ENCODE measurements at places on chromosomes 1 and 21. TPM values are rescaled to one million over a fixed set of nuclear protein-coding genes. Genes with fewer than 3 reads are reported as not detected.
A peak's percentile ranks its signal among the peaks of the same experiment; 100 is the strongest.

Gene RGS1
- 9.4 TPM for total RNA-seq

Gene HSPB7
- total RNA-seq, result not detected

Gene FCAMR
- total RNA-seq, result not detected

Gene TOE1
- total RNA-seq, result 54.9 TPM

Gene MTX1
- total RNA-seq, result 68.0 TPM

GRCh38 chr1:230276401-230276800, 149.7 kb downstream of the PGBD5 start:
- H3K4me1 ChIP-seq, result peaks cover 59% of the 10 kb centered on the region
- peaks cover 20% of the 10 kb centered on the region for H3K36me3 ChIP-seq
- H3K27ac ChIP-seq, result peak overlapping the region; percentile 31
- H3K27me3 ChIP-seq, result no peaks in the 10 kb centered on the region

- no peaks in the 10 kb centered on the region for H3K27me3 ChIP-seq
- H3K36me3 ChIP-seq, result peaks cover 11% of the 10 kb centered on the region
- no peak overlapping the region for H3K4me3 ChIP-seq
- no peak overlapping the region for H3K27ac ChIP-seq
- no peak for DNase-seq
- no peaks in the 10 kb centered on the region for H3K4me1 ChIP-seq
Observed at GRCh38 chr1:61864489-61864888, 122.2 kb downstream of the PATJ start.

- no peak overlapping the region for H3K27ac ChIP-seq
- H3K4me1 ChIP-seq, result no peaks in the 10 kb centered on the region
- no peak overlapping the region for H3K4me3 ChIP-seq
- DNase-seq, result no peak
Observed at GRCh38 chr1:81392526-81393226, 408.1 kb upstream of the ADGRL2 start.

- no peak overlapping the region for H3K4me3 ChIP-seq
- H3K4me1 ChIP-seq, result no peaks in the 10 kb centered on the region
- no peak overlapping the region for H3K27ac ChIP-seq
- H3K36me3 ChIP-seq, result no peaks in the 10 kb centered on the region
Observed at GRCh38 chr1:78716186-78716585, 66.6 kb downstream of the IFI44 start.

GRCh38 chr1:161157867-161158266, 1.4 kb upstream of the USP21 start:
- peaks cover 39% of the 10 kb centered on the region for H3K4me1 ChIP-seq
- H3K36me3 ChIP-seq, result peaks cover 11% of the 10 kb centered on the region
- DNase-seq, result no peak
- no peak overlapping the region for H3K4me3 ChIP-seq
- H3K27ac ChIP-seq, result no peak overlapping the region
- H3K27me3 ChIP-seq, result no peaks in the 10 kb centered on the region

- peaks cover 11% of the 10 kb centered on the region for H3K4me1 ChIP-seq
- no peak overlapping the region for H3K4me3 ChIP-seq
- H3K27me3 ChIP-seq, result peaks cover 21% of the 10 kb centered on the region
- H3K36me3 ChIP-seq, result no peaks in the 10 kb centered on the region
Observed at GRCh38 chr21:45258466-45258865, 29.2 kb downstream of the POFUT2 start.

DNA sequence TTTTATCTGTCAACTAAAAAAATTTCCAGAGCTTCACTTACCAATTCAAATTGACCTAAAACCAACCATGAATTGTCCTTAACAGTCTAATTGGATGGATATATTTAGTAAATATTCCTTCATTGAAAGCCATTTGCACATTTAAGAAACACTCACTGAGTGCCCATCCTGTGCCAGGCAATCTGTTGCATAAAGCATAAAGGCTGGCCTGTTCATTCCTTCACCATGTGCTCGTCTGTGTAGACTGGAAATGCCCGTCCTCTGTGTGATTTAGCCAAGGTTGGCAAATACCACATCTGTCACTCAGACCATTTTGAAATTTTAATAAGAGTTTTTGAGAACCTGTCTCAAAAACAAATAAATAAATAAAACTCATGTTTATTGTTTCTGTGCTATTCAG, 57.1 kb downstream of the ZNF684 start:
- peaks cover 3% of the 10 kb centered on the region for H3K27me3 ChIP-seq
- H3K4me1 ChIP-seq, result peaks cover 18% of the 10 kb centered on the region
- H3K27ac ChIP-seq, result no peak overlapping the region
- DNase-seq, result no peak
- H3K36me3 ChIP-seq, result no peaks in the 10 kb centered on the region
- H3K4me3 ChIP-seq, result no peak overlapping the region

GRCh38 chr1:116968724-116969123, 32.8 kb upstream of the CD101 start:
- no peak overlapping the region for H3K27ac ChIP-seq
- DNase-seq, result no peak
- H3K4me1 ChIP-seq, result no peaks in the 10 kb centered on the region
- no peaks in the 10 kb centered on the region for H3K27me3 ChIP-seq

Data from activated naive CD8-positive, alpha-beta T cell treated with anti-CD3 and anti-CD28 coated beads for 36 hours (primary cell).